ENCODE measurements at places on chromosomes 12 and 14. TPM values are rescaled to one million over a fixed set of nuclear protein-coding genes. Genes with fewer than 3 reads are reported as not detected.

GRCh38 chr12:49200919-49201594, 12.2 kb upstream of the TUBA1A start:
- peak; percentile 84 for DNase-seq

BHLHE41 gene
- 81.0 TPM for total RNA-seq

GRCh38 chr14:54817506-54817905, 85.1 kb downstream of the GCH1 start:
- DNase-seq = no peak

- DNase-seq = no peak
Observed at GRCh38 chr12:128056136-128056801, 210.7 kb upstream of the TMEM132C start.

DNA sequence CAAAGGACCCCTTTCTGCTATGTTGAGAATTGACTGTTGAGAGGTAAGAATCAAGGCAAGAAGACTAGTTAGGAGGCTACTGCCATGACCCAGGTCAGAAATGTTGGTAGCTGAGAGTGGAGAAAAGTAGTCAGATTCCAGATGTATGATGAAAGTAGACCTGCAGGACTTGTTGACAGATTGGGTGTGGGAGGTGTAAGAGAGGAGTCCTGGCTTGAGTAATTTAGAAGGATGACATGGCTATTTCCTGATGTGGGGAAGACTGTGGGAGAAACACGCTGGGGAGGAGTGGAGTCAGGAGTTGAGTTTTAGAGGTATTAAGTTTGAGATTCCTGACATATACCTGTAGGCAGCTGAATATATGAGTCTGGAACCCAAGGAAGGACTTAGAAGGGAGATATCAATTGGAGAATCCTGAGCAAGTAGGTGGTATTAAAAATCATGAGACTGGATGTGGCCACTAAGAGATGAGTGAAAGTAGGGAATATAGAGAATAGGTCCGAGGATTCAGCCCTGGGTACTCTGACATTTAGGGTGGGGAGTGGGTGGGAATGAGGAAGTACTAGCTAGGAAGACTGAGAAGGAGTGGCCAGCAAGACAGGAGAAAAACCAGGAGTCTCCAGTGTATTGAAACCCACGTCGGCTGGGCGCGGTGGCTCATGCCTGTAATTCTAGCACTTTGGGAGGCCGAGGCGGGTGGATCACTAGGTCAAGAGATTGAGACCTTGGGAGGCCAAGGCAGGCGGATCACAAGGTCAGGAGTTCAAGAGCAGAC, 12.6 kb upstream of the DDX47 start:
- peak; percentile 69 for DNase-seq

GRCh38 chr12:93178154-93178878, 199.4 kb upstream of the NUDT4 start:
- no peak for DNase-seq

- no peak for DNase-seq
Observed at GRCh38 chr14:54909817-54910558, 7.4 kb upstream of the GCH1 start.

GRCh38 chr12:52139579-52140062, 52.2 kb downstream of the KRT80 start:
- peak; percentile 90 for DNase-seq

GRCh38 chr14:70254476-70254961, 65.8 kb upstream of the SLC8A3 start:
- peak; percentile 55 for DNase-seq

DNA sequence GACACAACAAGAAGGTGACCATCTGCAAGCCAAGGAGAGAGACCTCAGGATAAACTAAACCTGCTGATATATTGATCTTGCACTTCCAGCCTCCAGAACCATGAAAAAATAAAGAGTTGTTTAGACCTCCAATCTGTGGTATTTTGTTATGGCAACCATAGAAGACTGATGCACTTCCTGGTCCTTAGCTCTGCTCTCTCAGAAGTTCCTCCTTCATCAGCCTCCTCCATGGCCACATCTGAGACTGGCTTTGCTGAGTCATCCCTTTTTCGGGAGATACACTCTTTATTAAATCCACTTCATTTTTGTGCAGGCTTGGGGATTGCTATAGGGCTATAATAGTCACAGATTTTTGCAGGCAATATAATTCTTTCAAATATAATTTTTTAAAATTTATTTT, 89.6 kb upstream of the ATF7IP start:
- DNase-seq = no peak

BMAL2 gene
- total RNA-seq = 137 TPM

Measured in PC-3 (cell line).